ENCODE measurements at places on chromosomes 16 and 17.
A peak's percentile ranks its signal among the peaks of the same experiment; 100 is the strongest.

GRCh38 chr17:35447499-35447898 is 1.1 kb downstream of the SLFN13 start:
- DNase-seq = no peak

DNA sequence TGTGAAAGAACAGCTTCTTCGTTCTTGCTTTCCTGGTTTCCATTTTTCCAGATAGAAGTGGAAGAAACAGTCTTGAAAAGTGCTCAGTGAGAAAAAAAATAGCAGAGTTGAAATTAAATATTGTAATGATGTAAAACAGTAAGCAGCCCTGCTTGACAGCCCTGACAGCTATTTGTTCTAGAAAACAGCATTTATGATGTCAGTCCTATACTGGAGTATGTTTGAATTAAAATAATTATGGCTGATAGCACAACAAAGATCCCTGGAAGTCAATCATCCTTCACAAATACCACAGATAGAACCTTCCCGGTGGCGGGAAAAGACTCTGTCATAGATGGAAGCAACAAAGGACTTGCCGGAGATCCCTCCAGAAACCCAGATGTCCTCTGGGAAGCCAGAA is 298.0 kb upstream of the TNRC6C start:
- DNase-seq = no peak

DNA sequence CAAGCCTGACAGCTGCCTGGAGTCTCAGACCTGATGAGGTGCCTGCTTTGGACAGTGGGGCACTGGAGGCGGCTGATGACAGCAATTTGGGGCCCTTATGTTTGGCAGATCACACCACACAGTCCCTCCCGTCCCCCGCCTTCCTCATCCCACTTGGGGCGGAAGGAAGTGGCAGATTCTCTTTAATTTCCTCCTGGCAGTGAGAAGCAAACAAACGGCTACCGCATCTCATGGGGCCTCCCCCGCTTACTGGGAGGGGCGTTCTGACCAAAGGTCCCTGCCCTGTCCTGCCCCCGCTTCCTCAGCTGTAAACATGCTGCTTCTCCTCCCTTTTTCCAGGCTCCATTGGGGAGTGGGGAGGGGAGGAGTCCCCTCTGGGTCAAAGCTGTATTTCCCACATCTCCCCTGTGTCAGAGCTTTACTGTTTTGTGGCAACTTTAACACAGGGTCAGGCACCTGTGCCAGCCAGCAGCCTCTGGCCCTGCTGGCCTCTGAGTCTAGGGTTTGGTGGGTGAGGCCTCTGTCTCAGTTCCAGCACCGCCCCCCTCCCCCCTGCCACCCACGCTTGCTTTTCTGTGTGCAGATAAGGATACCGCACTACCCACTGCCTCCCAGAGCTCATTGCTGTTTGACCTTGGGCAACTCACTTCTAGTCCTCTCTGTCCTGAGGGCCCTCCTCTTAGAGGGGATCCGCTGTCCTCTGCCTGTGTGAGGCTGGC is 5.4 kb upstream of the NFATC3 start:
- peak; percentile 82 for DNase-seq

- DNase-seq = no peak
Measured at GRCh38 chr17:13520899-13521572, 80.7 kb downstream of the HS3ST3A1 start.

DNA sequence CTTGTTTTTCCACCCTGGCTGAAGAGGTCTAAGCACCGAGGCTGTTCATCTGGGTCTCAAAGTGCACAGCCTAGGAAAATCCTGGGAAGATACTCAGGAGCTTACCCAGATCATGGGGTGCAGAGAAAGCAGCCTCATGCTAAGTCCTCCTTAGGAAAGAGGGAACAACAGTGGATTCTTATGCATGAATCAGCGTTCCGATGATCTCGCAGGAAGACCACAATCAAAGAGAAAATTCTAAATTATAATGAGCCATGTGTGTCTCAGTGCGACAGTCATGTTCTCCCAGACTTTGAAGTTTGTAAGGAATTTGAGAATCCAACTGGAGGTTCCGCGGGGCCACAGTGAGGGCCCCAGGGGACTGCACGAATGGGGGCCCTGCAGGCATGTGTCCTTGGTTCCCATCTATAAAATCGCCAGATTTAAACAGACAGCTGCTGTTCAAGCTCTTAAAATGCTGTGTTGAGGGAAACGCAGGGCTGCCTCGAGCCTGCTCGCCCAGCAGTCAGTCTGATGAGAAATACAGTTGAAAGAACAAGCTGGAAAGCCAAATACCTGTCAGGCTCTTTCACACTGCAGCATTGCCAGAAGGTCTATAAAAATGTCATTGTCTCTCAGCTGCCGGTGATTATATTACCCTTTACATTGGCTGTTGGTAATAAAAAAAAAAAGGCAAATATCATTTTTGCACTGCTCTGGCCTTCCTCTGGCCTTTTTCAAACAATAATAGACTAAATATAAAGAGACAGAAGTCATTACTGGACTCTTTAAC is 152.1 kb downstream of the PMP22 start:
- peak; percentile 48 for DNase-seq

GRCh38 chr17:28724500-28725165 is 1.4 kb downstream of the TLCD1 start:
- DNase-seq = no peak

DNA sequence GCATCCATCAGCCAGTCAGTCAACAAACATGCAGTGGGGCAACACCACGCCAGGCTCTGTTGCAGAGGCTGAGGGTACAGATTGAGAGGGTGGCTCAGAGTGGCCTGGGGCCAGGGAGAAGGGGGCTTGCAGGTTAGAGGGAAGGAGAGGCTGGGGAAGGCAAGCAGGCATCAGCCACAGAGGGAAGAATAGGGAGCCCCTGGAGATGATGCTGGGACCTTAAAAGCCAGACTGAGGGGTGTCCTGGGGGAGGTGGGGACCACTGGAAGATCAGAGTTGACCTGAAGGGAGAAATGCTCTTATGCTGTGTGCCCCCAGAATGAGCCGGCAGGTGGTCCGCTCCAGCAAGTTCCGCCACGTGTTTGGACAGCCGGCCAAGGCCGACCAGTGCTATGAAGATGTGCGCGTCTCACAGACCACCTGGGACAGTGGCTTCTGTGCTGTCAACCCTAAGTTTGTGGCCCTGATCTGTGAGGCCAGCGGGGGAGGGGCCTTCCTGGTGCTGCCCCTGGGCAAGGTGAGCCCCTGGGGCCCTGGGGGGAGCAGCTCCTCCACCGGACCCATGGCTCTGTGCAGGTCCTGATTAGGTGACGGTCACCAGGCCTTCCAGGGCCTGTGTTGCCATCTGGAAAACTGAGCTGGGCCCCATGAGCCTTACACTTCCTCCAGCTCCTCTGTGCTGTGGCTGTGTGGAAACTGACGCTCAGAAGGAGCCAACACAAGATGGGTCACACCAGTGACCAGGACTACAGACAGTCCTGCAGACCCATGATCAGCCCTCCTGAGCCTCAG is 1.7 kb downstream of the CORO1A start:
- peak; percentile 35 for DNase-seq

DNA sequence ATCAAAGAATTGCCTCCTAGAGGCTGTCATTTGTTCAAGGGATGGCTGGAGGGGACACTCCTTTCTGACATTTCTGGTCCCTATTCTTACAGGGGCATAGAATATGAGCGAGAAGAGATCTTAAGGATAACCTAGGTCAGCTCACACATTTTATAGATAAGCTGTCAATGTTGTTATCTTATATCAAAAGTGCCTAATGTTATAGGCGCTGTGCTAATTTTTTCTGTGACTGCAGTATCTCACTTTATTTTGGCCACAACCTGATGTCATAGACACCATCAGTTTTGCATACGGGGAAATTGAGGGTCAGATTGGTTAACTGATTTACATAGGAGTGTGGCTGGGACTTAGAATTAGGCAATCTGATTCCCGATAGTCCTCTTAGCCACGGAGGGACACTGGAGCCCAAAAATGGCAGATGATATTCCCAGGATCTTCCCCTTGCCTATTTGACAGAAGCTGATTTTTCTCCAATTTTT is 1.2 kb downstream of the CPD start:
- no peak for DNase-seq

DNA sequence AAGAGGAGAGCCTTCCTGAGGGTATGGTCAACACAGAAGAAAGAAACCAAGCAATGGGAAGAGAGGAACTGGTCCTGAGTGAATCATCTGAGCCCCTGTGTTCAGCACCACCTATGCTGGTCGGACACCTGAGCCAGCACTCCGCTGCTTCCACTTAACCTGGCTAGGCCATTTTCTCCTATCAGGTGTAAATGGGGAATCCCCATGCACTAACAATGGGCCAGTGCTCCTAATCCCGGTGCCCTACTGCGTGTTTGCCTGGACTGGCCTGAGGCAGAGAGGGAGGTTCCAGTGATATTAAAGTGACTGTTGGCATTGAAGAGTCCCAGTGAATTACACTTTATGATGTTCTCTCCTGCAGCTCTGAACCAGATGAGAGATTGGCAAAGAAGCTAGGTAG is 34.4 kb upstream of the XYLT2 start:
- DNase-seq = no peak

- DNase-seq = peak; percentile 86
Measured at GRCh38 chr17:2090804-2091534, 36.1 kb downstream of the HIC1 start.

GRCh38 chr17:17180141-17180603 is 26.0 kb downstream of the PLD6 start:
- peak; percentile 22 for DNase-seq

DNA sequence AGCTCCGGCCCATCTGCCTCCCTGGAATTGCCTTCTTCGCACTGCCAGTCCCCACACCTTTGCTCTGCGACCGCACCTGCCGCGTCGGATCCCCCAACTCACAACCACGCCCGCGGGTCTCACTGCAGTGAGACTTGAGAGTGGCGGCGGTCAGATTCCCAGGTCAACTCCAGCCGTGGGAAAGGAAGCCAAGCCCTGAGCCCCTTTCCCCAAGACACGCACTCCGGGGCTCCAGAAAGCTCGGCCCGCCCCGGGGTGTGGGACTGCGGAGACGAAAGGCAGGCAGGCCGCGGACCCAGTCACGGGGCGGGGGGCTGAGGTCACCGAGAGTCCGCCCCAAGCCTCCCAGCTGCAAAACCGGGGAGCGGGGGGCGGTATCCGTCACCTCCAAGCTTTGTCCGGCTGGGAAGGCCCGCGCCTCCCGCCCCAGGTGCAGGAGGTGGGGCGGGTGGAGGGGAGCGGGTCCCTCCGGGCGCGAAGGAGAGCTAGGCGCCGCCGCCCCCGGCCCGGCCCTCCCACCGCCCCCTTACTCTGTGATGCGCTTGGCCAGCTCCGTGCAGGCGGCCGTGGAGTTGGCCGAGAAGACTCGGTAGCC is 615 bp downstream of the PRPSAP1 start:
- no peak for DNase-seq

- no peak for DNase-seq
Measured at GRCh38 chr17:3835410-3836229, 10.4 kb downstream of the NCBP3 start.

DNA sequence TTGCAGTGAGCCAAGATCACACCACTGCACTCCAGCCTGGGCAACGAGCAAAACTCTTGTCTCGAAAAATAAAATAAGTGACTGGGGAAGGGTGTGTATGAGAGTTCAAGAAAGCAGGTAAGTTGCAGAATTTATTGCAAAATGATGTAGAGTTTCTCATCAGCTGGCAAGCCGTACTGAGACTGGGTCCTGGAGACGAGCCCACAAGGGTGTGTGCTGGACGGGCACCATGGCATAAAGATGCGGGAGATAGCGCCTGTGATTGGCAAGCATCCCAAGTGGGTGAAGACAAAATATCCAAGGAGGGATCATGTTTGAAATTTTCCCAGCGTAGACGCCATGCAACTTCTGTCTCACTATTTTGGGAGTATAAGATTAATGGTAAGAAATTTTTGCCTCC is 59.4 kb downstream of the WNT3 start:
- DNase-seq = no peak

DNA sequence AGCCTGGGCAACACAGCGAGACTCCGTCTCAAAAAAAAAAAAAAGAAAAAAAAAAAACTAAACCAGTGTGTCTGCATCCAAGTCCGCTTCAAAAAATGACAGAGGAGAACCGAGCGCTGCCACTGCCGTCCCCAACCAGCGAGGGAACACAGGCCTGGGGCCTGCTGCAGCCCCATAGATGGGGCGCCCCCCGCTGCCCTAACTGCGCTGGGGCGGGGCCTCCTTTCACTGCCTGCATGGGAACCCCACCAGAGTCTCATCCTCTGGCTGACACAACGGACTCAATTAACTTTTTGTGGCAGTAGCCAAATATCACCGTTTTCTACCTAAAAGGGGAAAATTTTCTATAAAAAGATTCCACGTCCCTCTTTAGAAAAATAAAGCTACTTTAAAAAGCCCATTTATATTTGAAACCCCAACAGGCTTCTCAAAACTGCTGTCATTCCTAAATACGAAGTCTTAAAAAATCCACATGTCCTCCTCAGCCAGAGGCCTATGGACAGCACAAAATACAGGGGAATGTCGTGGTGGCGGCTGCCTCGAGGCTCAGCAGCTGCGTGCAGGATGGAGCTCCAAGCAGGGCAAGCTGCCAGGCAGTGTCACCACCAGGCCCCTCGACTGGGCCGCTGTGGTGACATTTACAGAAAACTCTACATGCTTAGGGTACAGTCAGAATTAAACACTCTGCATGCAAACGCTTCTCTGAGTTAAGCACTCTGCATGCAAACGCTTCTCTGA is 30.3 kb downstream of the KLHDC4 start:
- DNase-seq = no peak

- no peak for DNase-seq
Measured at GRCh38 chr16:57611181-57611580, 17.2 kb upstream of the ADGRG1 start.

DNA sequence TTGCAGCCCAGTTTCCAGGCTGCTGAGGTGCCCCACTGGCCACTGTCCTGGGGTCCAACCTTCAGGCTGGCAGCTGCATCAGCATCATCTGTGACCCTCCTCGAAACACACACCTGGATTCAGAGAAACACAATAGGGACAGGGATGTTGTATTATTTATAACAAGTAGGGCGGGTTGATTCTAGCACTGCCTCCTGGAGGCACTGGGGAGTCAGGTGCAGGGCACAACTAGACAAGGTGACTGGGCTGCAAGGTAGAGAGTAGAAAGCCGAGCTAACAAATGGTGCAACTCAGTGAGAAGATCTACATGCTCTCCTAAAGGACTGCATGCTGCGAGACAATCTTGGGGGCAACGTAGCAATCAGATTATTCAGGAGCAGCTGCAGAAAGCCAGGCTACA is 317.3 kb downstream of the SLC39A11 start:
- no peak for DNase-seq

DNA sequence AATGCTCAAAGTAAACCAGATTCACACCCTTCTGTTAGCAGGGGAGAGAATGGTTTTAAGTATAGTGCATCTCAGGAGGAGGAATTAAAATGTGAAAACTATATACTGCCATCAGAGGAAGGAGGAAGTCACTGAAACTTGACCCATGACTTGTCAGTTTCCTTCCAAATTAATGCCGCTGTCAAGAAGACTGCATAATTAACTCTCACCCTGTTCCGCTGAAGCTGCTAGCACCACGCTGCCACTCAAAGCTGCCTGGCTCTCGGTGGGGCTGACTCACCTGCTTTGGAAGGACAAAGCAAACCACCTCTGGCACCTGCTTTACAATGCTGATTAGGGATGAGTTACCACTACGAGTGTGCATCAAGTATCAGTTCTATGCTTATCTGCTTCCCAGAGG is 37.8 kb upstream of the ULK2 start:
- DNase-seq = no peak

- no peak for DNase-seq
Measured at GRCh38 chr16:53995378-53995777, 291.2 kb downstream of the IRX3 start.

GRCh38 chr17:60941028-60941427 is 263.4 kb downstream of the BCAS3 start:
- peak; percentile 86 for DNase-seq
